ENCODE measurements at places on chromosomes 12 and 14.

GRCh38 chr14:102606296-102606695 is 13.8 kb downstream of the RCOR1 start:
- DNase-seq = no peak

GRCh38 chr12:46391630-46392029 is 19.1 kb upstream of the SLC38A2 start:
- no peak for DNase-seq

- DNase-seq = no peak
Observed at GRCh38 chr14:70887207-70887681, 20.0 kb upstream of the PCNX1 start.

DNA sequence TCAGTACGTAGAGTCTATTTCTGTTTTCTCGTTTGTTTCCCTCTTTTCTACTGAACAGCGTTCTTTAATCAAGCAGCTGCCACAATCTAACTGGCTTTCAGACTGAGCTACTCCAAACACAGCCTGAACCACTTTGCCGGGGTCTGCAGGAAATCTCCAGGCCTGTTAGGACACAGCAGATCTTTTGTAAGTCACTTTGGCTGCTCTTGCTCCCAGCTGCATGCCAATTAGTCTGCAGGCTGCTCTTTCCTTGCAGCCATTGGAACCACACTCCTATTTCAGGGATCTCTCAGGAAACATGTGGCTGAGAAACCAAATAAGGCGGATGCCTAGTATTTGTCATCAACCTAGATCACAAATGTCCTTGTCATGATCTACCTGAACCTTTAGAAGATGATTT is 73.6 kb downstream of the TMTC1 start:
- no peak for DNase-seq

DNA sequence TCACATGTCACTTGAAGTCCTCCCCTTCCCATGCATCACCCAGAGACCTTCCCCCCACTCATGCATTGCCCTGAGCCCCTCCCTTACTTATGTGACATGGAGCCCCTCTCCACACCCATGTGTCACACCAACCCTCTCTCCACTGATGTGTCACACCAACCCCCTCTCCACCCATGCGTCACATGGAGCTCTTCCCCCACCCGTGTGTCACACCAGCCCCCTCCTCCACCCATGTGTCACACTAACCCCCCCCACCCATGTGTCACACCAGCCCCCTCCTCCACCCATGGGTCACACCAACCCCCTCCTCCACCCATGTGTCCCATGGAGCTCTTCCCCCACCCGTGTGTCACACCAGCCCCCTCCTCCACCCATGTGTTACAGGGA is 30.4 kb downstream of the RTL1 start:
- no peak for DNase-seq

DNA sequence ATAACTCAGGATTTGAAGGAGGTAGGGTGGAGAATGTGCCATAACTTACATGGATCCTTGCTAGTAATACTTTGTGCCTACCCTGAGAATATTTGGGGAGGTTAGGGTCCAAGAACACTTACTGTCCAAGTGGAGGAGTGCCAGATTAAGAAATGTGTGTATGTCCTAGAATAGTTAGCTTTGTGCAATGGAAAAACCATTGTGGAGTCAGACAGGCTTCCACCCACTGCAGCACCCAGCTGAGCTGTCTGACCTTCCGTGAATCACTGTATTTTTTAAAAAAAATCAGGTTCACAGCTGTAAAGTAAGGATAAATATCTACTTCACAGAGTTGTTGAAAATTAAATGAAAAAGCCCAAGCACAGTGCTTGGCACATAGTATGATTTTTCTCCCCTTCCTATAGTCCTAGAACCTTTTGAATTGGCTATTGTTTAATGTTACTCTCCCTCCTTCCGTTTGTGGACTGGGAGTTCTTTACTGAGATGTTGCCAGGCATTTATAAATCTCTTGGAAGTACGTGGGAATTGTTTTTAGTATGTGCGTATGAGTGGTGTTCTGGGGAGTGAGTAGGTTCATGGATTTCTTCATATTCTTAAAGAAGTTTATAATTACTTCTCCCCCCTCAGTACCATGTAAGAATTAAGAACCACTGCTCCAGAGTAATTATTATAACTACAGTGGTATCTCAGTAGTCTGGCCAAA is 9.2 kb downstream of the RAB21 start:
- no peak for DNase-seq

GRCh38 chr14:32432813-32433538 is 103.9 kb downstream of the AKAP6 start:
- no peak for DNase-seq

DNA sequence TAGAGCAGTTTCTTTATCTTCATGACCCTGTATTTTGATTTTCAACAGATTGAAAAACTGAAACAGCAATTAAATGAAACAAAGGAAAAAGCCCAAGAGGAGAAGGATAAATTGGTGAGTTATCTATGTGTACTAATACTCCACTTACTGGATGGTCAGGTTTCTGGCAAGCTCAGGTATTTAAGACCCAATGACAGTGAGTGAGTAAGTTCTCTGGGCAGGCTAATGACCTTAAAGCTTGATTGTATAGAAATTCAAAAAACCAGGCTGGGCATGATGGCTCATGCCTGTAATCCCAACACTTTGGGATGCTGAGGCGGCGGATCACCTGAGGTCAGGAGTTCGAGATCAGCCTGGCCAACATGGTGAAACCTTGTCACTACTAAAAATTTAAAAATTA is 10.0 kb downstream of the BBOF1 start:
- no peak for DNase-seq

GRCh38 chr14:99389174-99389826 is 91.4 kb downstream of the SETD3 start:
- no peak for DNase-seq

GRCh38 chr12:69502345-69503081 is 32.3 kb downstream of the FRS2 start:
- no peak for DNase-seq

DNA sequence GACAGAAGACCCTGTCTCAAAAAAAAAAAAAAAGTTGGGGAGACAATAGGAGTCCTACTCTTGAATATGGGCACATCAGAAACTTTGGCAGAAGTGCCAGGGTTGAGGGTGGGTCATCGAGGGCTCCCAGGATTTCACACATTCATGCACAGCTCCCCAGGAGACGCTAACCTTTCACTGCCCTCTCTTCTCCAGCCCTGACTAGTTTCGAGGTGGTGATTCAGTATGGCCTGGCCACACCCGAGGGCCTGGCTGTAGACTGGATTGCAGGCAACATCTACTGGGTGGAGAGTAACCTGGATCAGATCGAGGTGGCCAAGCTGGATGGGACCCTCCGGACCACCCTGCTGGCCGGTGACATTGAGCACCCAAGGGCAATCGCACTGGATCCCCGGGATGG is 29.4 kb upstream of the LRP1-AS start:
- no peak for DNase-seq

DNA sequence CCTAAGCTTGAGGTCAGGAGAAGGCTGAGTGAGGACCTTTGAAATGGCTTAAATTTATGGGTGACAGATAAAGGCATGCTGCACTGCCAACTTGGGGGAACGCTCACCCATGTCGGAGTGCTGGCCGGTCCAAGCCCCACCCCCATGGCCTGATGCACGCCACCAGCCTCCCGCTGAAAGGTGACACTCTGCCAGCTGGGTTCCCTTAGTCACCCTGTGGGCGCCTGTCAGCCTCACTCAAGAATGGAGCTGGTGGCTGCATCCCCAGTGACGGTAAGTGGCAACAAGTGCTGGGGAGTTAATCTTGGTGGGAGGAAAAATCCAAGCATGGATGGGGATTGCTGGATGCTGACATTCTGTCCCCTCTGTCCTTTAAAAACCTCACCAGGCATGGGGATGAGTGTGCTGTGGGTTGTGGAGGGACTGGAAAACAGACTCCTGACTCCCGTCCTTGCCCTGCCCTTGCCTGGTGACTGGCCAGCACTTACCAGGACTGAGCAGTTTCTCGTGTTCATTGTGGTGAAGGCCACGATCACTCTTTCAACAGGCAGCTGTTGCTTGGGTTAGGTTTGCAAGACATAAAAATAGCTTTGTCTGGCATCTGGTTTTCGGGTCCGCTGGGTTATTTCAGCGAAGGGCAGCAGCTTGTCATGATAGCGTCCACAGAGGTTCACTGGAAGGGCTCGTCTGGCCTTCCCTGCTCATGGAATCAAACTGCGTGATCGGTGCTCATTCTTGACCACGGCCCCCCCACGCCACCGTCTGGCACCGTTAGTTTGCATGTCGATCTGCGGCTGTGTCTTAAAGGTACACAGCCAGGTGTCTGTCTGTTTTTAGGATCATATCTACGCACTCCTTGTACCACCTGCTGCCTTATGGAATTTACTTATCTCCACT is 15.0 kb downstream of the ACACB start:
- no peak for DNase-seq

DNA sequence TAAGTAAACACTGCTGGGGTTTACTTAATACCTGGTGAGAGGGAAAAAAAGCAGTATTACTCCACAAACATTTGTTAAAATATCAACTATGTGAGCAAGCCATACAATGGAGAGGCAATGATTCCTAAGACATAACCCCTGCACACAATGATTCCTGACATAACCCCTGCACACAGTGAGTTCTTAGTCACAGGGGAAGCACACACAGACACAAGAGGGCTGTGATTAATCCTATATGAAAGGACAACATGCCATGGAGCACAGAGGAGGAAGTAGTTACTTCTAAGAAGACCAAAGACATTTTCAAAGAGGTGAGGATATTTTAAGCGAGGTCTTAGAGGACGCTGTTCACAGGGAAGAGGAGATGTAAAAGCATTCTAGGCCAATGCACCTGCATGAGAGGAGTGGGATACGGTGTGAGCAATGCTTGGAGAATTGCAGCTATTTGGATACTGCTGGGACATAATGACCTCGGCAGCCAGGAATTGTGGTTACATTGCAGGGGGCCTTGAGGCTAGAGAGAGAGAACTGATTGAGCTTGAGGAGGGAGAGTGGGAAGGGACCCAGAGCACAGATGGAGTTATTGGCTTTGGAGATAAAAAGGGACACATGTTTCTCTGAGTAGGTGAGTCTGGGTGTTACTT is 211.9 kb downstream of the APAF1 start:
- DNase-seq = no peak

DNA sequence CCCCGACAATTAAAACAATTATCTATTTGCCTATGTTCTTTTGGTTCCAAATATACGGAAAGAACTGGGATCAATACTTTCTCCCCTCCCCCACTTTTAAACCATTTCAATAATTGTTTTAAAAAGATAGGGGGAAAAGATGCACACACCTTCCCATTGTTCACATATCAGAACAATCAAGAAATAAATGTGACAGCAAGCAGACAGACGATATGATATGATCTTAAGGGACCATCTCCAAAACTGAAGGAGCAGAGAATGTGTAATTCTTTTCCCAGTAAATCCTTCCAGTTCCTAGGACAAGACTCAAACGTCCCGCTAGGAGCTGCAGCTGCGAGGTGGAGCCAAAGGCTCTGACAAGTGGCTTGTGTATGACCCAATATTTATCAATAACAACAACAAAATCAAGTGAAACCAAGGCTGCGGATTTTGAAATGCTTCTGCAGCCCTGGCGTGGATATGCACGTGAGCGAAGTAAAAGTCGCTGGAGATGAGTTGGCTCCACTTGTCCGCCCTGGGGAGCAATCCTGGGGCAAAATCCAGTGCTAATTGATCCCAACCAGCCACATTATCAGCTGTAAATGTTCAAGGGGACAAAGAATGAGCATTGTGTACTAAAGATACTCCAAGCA is 8.2 kb upstream of the FOXG1 start:
- no peak for DNase-seq

DNA sequence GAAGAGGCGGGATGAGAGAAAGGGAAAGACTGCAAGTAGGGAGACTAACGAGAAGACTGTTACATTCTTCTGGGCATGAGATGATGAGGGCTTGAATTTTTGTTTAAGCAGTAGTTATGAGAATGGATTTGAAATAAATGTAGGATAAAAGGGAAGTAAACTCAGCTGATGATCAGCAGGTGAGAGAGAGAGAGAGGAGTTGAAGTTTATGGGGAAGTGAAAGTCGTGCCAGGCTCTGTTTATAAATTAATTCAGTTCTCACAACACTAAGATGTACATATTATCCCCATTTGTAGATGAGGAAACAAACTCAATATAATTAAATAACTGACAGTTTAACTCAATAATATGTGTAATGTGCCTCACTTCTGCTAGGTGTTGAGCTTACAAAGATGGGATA is 170.0 kb upstream of the RMST start:
- DNase-seq = no peak

- DNase-seq = no peak
Observed at GRCh38 chr14:23547924-23548323, 3.6 kb downstream of the ZFHX2 start.

- peak; percentile 39 for DNase-seq
Observed at GRCh38 chr12:116759783-116760621, 21.9 kb downstream of the RNFT2 start.

DNA sequence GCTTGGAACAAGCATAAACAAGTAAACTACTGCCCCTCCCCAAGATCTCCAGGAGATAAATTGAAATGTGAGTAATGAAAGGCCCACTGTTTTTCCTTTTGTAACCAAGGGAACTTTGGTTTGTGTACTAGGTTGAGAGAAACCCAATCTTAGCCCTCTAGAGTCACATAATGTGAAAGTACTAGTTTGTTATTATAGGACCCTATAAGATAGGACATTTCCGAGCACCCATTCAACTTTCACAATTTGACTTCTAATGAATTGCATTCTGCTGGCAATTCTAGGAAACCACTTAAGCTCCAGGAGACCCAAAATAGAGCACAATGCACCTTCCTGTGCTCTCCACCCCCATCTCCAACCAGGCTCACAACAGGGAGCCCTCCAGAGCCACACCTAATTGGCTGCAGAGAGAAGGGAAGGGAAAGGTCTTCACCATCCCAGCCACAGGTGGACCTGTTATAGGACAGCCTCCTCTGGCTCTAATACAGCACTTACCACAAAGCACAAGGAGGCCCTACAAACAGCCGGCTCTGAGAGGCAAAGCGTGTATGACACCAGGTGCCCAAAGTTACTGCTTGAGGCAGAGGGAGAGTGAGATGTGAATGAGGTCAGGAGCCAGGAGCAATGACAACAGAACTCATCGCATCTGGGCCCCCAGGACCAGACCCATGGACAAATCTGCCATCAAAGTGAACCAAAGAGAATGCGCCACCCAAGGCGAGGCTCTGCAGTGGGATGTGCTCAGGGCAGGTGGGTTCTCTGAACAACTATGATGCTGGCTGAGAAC is 163.3 kb upstream of the NTF3 start:
- no peak for DNase-seq

- no peak for DNase-seq
Observed at GRCh38 chr14:91400696-91401095, 16.9 kb downstream of the CCDC88C start.

DNA sequence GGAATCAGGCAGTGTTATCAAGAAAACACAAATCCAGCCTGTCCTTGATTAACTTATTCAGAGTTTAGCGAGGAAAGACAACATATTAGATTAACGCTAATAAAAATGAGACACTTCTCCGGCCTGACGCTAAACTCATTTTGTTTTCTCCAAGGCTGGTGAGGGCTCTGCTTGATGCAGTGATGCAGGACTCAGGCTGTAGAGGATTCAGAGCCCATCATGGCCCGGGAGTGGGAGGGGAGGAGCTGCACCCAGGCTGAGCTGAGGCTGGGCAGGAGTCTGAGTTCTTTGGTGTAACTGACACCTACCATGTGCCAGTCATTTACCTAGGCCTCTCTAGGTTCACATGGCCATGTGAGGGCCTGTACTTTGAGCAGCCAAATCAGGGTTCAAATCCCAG is 70.0 kb downstream of the WSCD2 start:
- no peak for DNase-seq

- no peak for DNase-seq
Observed at GRCh38 chr12:74441872-74442271, 95.8 kb upstream of the ATXN7L3B start.

- DNase-seq = no peak
Observed at GRCh38 chr12:46660719-46661109, 165.1 kb downstream of the SLC38A4 start.

GRCh38 chr12:20453756-20454310 is 85.5 kb downstream of the PDE3A start:
- DNase-seq = no peak

All from activated CD4-positive, alpha-beta T cell treated with anti-CD3 and anti-CD28 coated beads, Interleukin-2, amount 10 ng/mL, durations not matched to agents 7 days and 5 days (primary cell).